ENCODE measurements at places on chromosomes 2 and 18.
A peak's percentile ranks its signal among the peaks of the same experiment; 100 is the strongest.

- no peak for DNase-seq
These were observed 179.5 kb downstream of the NAPG start for GRCh38 chr18:10705291-10705690.

DNA sequence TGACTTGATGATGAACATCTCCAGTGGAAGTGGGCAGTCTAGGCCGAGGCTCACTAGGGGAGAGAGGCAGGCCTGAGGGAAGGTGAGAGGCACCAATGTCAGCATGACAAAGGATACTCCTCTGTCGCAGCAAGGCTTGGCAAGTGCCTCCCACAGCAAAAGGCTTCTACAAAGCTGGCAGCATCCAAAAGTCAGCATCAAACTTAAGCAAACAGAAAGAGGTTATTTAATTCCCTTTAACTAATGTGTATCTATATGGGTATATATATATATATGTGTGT lies 41.6 kb downstream of the NIFK start:
- no peak for DNase-seq

GRCh38 chr18:46886893-46887292 lies 30.4 kb downstream of the PIAS2 start:
- DNase-seq: no peak

DNA sequence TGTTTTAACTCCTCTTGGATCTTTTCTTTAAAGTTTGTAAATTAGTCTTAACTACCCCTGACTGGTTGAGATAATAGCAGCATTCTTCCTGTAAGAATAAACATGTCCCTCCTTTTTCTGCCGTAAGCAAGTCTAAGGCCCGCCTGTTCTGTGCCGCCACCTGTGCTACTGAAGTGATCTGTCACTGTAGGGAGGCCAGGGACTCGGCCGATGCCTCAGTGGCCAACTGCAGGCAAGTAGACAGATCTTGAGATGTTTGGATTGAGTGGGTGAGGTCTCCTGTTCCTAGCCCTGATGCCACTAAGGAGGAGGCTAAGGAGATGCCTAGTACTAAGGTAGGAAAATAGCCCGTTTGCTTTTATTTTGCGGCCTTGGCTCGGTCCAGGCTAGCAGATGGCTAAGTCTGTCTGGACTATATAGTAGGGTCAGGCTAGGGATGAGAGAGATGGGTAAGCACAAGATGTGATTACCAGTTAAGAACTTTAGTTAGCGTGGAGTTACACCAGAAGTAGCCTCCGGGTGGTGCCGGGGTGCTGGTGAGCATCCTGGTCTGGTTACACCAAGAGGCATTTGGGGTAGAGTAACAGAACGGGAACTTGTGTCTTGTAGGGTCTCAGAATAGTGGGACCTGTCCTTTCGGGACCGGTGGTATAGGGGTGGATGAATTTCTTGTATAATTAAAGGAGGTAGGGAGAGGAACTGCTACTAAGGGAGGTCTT lies 584.2 kb downstream of the SUCLG1 start:
- no peak for DNase-seq

DNA sequence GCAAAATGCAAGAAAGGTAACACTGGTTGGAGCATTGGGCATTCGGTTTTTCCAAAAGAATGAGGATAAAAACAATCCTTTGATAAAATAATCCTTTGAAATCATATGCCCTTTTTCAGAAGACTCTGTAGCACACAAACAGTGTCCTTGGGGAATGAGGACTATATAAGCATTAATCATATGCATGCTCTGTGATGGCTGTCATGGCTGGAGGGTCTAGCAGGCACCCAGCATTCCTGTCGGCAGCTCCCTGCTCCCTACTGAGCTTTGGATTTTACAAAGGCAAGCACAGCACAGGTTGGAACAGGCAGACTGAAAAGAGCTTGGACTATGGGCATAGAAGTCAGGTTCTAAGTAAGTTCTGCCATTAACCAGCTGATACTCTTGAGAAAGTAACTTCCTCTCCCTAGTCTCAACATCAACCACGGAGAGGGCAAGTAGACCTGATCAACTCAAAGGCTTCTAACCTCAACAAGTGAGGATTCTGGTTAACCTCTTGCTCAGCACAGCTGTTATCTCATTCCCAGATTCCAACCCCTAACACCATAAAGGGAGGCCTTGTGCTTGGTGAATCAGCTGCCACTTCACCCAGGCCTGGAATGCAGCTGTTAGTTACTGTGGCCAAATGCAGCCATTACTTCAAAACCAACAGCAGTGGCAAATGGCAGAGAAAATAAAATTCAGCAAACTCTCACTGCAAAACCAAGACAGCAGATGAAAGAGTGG lies 29.5 kb downstream of the GALNT14 start:
- no peak for DNase-seq

DNA sequence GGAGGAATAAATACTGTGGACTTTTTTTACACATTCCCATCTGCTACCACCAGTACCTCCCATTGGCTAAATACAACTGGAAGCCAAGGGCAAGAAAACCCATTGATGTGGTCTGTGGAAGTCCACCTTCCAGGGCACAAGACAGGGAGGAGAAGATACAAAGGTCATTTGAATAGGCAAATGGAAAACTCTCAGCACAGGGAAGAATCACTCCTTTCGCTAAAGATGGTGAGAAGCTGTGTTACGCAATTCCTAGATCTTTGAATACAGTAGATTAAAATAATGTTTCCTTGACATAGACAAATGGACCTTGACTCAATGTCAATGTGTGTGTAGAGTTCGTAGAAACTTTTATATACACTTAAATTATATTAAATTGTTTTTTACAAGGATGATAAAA lies 70.9 kb upstream of the ERBB4 start:
- DNase-seq: no peak

DNA sequence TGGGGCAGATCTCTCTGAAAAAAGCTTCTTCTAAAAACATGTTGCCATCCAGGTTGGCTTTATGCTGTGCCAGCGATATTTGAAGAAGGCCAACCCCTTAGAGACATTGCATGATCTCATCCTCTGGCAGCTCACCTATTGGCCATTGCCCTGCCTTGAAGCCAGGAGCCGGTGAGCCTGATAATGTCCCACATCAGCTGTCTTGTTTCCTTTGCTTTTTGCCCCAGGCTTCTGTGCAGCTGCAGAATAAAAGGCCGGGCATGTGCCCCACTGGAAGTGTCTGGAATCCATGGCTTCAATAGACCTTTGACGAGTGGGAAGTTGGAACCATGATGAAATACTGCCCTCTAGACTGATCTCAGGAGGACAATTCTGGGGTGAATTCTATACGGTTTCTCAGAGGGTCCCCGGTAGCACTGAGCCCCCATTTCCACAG lies 523.5 kb upstream of the ZEB2 start:
- DNase-seq: no peak

- peak; percentile 88 for DNase-seq
These were observed 1229.0 kb upstream of the NRXN1 start for GRCh38 chr2:52260904-52261303.

- no peak for DNase-seq
These were observed 264.5 kb downstream of the CNTNAP5 start for GRCh38 chr2:124289615-124290014.

DNA sequence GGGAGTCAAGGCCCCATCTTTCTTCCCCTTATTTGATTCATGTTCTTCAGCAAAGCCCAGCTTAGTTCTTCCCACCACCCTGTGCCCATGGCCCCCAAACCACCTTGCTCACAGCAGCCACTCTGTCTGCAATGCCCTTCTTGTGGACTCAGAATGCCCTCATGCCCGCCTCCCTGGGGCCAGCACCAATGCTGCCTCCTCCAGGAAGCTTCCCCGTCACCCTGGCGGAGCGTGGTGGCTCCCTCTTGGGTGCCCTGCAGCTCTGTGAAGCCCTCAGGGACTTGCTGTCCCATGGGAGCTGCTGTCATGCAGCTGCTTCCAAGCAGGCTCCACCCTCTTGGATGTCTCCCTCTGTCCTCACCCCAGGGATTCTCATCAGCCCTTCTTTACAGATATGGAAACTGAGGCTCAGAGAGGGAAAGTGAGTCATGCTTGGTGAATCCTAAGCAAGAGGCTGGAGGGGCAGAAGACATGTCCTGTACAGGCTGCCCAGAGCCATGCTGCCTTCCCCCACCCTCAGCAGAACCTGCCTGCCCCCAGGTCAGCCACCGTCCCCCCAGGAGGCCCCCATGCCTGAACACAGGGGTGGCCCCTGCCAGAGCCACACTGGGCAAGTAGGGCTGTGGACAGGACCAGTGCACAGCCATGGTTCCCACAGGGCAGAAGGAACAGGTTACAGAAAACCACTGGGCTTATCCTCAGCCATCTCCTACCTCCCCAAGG lies 11.8 kb upstream of the DUSP2 start:
- DNase-seq: no peak

DNA sequence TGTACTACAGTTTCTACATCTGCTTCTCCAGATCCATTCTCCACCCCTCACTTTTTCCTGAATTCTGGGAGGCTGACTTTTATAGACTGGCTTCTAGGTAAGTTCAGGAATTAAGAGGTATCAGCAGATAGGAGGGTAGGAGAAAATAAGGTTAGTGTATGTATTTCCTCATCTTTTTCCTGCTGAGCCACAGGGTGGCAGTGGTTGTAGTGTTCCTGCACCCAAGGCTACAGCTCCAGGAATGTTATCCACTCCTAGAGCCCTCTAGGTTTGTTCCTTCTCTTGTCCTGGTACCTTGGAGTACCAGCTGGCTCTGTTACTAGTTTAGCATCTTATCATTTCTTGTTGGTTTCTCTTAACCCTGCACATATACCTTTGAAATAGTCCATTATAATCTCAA lies 40.7 kb upstream of the C2orf66 start:
- peak; percentile 56 for DNase-seq

DNA sequence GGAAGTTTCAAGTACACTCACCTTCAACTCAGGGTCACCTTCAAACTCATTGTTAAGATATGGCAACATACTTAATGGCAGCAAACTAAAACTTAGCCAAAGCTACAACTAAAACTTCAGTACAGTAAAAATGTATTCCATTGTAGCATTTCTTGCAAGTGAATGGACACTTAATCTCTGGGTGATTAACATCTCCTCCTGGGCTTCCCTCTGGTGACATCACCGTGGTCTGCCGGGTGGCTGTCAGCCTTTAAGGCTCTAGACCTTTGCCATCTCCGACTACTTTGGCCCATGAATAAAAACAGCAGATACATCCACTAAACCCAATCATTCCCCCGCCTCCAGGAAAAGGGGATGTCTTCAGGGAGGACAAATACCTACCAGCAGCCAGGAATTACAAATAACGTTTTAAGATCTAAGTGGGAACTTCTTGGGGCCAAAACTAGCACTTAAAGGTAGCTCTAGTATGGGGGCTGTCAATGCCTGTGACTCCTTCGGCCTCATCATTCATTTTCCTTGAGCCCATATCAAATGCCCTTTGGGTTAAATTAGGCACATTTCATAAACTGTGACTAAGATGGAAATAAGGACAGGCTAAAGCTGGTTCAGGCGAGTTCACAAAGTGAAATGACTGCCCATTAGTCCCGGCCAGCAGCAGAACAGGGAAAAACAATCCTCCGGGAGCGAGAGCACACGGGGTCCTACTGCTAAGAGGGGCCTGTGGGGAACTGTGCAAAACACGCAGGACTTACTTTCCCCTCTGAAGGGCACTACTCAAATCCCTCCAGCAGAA lies 1.1 kb downstream of the TFCP2L1 start:
- DNase-seq: no peak

- peak; percentile 47 for DNase-seq
These were observed 14.8 kb downstream of the STRN start for GRCh38 chr2:36951574-36951973.

- DNase-seq: peak; percentile 59
These were observed 14.5 kb upstream of the MAT2A start for GRCh38 chr2:85524336-85524908.

GRCh38 chr2:15701341-15701907 lies 109.8 kb downstream of the DDX1 start:
- DNase-seq: no peak

DNA sequence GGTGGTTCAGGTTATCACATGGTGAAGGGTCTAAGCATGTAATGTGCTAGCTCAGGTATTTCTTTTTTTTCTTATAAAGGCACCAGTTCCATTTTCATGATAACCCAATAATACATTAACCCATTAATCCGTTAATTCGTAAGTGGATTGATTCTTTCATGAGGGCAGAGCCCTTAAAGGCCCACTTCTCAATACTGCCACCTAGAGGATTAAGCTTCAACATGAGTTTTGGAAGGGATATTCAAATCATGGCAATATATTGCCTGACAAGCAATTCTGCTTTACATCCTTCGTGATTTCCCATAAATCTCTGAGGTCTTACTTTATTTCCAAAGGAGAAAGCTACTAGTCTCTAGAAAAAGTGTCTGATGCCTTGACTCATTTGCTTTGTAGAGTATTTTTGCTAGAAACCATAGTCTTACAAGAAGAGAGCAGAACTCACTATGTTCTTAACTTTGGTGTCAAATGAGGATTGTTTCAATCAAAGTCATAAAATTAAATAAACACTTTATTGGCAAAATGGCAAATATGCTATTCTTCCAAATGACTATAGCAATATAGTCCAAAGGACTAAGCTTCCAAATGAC lies 271.3 kb downstream of the KCNS3 start:
- peak; percentile 75 for DNase-seq

- peak; percentile 94 for DNase-seq
These were observed 217.8 kb downstream of the OSR1 start for GRCh38 chr2:19140463-19141208.

GRCh38 chr2:240565333-240566202 lies 2.7 kb upstream of the RNPEPL1 start:
- DNase-seq: peak; percentile 38

- DNase-seq: no peak
These were observed 36.5 kb upstream of the HTR2B start for GRCh38 chr2:231161252-231161839.

DNA sequence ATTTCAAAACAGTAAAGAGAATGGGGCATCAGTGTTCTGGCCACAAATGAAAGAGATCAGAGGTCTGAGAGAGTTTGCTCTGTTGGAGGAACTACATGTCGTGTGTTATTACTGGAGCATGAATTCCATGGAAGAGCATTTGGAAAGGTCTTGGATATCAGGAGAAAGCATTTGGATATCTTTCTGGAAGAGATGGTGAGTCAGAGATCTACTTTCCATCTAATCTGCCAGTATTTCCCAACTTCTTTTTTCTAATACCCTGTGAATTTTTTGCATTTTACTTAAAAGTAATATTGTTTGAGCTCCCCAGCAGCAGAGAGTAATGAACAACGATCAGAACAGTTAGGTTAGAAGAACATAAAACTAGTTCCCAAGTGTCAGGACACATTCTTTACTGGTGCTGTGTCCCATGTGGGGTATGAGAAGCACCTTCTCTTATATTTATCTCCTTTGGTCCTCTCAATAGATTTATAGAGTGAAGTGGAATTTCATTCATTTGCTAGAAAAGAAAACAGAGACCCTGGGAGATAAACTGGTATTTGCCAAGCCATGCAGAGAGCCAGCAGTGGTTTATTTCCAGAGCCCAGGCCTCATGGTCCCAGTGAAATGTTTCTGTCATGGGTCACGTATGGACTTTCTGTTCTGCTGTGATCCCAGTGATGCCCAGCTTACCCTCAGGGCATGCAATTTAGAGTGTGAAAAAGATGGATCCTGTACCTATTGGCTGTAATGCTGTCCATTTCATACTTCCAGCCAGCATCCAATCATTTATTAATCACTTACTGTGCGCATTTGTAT lies 130.8 kb upstream of the NT5C1B start:
- DNase-seq: peak; percentile 67

GRCh38 chr2:39008665-39009064 lies 112.2 kb downstream of the SOS1 start:
- peak; percentile 69 for DNase-seq

All from choroid plexus epithelial cell (primary cell).